Ovary (tissue), 10 donors: ENCODE measurements at places on chromosomes 2 and 18. TPM values are rescaled to one million over a fixed set of nuclear protein-coding genes. Genes with fewer than 3 reads are reported as not detected.

DNA sequence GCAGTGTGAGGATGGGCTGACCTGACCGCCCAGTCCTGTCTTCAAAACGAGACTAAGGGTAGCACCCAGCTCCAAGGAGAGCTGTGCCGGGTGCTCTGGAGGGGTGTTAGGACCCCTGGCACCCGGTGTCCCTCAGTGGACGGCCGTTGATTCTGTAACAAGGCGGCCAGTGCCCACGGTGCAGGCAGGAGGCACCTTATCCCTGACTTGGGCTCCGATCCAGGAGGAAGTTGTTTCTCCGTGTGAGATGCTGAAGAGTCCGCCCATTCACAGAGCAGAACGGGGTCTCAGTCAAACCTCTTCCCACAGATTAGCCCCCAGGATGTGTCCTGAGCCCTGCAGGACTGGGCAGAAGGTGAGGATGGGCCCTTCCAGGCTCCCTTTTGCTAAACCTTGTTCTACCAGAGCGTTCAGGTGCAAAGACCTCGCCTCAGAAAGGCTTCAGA, 123.0 kb downstream of the NFATC1 start:
- no peak for DNase-seq

DNA sequence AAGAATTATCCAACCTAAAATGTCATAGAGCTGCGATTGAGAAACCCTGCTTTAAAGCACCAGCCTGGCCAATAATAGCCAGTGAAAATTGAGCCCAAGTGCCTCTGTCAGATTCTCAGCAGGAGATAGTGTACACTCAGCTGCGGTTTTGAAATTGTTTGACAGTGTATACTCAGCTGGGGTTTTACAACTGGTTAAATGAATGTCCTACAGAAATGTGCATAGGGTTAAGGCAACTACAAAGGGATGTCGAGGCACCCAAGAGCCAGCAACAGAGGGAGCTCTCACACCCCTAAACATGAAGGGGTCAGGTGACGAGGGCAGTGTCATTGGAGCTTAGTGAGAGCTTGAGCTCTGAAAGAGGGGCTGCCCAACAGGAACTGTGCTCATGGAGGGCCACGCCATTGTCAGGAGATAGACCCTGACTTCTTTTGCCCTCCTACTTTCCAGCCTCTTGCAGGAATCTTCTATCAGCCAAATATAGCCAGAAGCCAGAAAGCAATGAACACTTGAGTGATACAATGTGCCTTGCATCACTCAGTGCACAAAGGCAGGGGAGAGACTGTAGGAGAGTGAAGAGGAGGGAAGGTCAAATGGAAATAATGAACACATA, 15.1 kb downstream of the ACTG2 start:
- DNase-seq = no peak

GRCh38 chr2:30003128-30003527, 81.7 kb upstream of the ALK start:
- DNase-seq = no peak

DNA sequence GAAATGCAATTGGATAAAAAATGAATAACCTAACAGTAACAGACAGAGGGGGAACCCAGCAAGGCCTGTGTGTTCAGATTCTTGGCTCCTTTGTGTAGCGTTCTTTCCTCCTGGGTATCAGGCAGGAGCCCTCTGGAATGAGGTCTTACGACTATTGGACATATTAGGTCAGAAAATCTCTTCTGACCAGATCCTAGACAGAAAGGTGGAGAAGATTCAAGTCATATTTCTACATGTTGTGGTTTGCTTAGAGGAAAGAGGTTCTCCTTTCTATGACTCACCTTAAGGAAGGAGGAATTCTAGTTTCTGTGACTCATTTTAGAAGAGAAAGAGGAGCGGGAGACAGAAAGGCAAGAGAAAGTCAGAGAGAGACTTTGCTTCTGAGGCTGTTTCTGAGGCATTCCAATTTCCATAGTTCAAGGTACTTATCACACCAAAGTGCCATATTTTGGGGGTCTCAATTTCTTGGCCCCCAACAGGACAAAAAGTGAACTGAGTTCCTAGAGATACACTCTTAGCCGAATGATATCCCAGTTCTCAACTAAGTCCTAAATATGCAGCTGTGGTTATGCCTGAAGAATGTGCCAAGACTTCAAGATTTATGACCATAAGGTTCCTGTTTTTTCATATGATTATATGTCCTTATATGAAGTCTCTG, 618.6 kb downstream of the ZEB2 start:
- DNase-seq = no peak

The HTR2B gene
- 0.64 TPM for polyA plus RNA-seq

GRCh38 chr18:57389271-57389670, 36.9 kb downstream of the ST8SIA3 start:
- DNase-seq = no peak

The MDH1B gene
- polyA plus RNA-seq = 0.57 TPM

The NPAS2 gene
- polyA plus RNA-seq = 20.6 TPM

DNA sequence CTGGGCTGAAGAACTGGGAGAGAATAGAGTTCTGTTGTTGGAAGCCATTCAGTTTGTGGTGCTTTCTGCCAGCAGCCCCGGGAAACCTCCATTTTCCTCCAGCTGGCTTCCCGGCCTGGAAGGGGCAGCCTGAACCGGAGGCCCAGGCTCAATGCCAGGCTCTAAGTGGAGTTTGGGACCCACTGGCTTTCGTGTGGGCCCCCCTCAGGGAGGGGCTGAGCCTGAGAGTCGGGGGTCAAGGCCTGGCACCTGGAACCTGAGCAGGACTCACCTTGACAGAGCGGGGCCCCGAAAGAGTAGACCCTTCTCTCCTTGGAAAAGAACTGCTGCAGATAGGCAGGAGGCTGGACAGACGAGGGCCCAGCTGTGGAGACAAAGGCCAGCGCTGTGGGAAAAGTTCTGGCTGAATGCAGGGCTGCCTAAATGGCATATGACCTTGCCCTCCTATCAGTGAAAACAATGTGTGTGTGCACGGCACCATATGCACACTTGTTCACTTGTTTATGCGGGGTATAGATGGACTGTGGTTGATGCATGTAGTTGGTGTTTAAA, 34.8 kb upstream of the ASB18 start:
- DNase-seq = no peak

The SCRN3 gene
- polyA plus RNA-seq = 21.1 TPM

The CROCC2 gene
- not detected for polyA plus RNA-seq

The SIX3 gene
- polyA plus RNA-seq = not detected

The TDRD15 gene
- not detected for polyA plus RNA-seq

The SERPINB12 gene
- polyA plus RNA-seq = not detected
